ENCODE measurements at places on chromosomes 12 and 14.

DNA sequence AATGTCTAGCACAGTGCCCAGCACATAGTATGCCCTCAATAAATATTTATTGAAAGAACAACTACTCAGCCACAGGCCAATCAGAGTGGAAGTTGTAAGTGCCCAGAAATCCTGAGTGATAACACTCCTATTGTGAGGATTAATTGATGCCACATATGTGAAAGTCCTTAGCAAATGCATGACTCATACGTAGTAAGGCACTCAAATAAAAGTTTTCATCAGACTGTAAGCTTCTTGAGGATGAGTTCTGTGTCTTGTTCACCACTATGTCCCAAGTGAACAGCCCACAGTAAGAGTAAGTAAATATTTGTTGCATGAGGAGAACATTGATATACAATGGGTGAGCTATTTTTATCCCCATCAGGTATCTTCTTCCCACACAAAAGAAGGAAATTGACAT lies 24.7 kb upstream of the ANO6 start:
- DNase-seq: no peak

DNA sequence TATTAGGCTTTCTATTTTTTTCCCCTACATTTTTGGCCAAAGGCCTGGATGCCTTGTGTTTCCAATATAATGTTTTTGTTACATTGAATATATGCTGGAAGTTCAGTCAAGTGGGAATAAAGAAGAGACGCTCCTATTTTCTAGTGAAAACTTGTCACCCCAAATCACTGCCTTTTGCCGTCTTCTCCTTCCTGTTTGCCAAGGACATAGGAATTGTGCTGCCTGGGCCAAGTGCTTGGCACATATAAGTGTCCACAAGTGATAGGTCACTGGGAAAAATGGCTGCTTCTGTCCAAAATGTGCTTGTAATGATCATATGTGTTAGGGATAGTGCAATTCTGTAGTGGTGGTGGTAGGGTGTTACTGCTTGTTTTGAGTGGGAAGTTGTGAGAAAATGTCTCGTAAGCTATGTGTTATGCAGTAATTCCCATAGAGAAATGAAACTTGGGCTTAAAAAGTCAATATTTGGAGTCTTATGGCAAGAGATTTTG lies 11.6 kb upstream of the KCNJ8 start:
- DNase-seq: no peak

DNA sequence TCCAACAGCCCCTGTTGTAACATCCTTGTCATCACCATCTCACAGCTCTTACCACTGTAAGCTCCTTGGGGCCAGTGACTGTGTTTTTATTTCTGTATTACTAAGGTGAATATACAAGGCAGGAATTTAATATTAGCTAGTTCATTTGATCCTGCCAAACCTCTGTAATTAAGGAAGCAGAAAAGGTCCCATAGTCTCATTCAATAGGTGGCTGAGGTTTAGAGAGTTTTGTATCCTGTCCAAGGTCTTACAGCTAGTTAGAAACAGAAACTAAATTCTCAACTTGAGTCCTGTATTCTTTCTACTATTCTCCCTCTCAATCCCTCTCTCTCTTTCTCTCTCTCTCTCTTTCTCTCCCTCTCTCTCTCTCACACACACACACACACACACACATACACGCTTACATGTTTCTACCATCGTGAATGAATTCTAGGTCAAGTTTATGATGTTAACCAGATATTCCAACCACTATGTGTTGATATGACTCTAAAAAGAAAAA lies 543 bp upstream of the GLIPR1 start:
- no peak for DNase-seq

DNA sequence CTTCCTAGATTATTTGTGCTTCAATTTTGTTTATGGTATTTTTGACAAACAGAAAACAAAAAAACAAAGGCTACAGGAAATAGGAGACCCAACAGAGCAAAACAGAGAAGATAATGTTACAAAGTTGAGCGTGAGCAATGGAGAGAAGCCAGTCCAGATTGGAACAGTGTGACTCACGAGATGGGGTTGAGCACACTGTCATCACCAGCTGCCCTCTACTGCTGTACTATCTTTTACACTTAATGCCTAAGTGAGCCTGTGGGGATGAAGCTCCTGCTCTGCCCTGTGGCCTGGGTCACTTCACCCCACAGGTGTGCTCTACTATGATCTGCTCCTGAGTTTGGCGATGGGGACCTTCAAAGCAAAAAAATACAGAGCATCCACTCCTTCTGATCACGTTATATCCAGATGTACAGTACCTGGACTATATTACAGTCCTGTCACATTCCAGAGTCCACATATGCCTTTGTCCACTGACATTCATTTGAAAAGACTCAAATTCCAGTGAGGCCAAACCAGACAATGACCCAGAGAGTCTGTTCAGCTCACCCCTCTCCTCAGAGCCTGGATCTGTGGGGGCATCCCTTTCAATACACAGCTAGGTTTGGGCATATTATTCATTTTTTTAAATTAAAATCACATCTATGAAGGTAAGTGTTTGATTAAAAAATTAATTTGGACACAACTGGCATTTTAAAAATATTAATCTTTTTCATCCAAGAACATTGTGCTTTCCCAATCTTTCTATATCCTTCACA lies 4.4 kb downstream of the IPO8 start:
- DNase-seq: no peak

GRCh38 chr14:31408421-31408820 lies 11.9 kb downstream of the HEATR5A start:
- DNase-seq: no peak

DNA sequence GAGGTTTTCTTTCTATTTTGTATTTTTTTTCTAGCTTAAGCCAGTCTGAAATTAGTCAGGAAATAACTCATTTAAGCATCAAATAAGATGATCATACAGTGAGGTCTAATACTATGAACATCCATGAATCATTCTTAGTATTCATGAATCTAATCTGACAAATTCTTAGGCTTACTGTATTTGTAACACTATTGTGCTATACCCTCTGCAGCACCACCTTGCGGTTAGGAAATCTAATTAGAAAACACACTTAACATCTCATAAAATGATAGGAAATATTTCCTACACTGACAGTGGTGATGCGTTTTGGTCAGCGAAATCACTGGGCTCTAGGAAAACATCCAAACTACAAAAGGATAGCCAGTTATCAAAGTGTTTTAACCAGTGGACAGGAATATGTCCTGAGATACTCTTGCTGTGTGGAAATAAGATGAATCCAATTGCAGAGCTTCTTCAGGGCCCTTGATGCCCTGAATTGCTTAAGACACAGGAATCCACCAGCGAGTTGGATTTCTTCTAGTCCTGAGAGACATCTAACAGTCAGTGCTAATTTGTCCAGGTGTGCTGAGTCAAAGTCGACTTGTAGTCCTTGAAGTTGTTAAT lies 109.3 kb upstream of the MYF6 start:
- no peak for DNase-seq

DNA sequence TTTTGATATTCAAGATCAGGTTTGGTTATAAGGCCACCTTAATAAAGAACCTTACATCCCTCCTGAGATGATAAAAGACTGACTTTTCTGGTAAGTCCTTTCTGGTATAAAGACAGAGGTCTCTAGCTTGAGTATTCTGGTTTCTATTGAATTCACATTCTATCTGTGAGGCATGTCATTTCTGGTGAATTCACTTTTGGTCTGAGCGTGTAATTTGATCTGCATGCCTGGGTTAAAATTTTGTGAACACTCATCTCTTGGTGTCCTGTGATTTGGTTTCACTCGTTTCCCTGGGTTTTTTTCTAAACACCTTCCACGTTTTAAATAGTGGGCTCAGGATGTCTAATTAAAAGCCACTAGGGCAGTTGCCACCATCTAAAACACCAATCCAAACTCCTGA lies 12.2 kb downstream of the EIF5 start:
- no peak for DNase-seq

GRCh38 chr12:724194-724855 lies 28.1 kb upstream of the WNK1 start:
- DNase-seq: peak; percentile 25

DNA sequence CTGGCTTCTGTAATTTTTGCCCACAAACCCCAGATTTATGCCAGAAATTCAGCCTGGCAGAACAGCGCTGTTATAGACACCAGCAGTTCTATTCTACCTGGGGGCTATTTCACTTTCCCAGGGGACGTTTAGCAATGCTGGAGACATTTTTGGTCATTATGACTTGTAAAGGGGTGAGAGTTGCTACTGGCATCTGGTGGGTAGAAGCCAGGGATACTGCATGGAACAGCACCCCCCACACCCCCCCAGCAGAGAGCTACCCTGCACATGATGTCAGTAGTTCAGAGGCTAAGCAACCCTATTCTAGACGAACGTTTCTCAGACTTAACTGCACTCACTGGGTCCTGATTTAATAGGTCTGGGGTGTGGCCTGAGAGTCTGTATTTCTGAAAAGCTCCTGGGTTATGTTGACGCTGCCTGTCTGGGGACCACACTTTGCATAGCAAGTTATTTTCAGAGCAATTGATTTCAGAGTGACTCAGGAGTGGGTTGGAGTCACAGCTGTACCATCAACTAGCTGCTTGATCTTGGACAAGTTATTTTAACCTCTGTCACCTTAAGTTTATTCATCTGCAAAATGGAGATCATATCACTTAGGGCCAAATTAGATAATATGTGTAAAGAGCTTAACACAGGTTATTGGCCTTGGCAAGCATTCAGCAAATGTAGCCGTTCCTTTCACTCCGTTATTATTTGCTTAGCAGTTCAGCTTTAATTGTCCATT lies 48.5 kb downstream of the CHST11 start:
- DNase-seq: no peak

DNA sequence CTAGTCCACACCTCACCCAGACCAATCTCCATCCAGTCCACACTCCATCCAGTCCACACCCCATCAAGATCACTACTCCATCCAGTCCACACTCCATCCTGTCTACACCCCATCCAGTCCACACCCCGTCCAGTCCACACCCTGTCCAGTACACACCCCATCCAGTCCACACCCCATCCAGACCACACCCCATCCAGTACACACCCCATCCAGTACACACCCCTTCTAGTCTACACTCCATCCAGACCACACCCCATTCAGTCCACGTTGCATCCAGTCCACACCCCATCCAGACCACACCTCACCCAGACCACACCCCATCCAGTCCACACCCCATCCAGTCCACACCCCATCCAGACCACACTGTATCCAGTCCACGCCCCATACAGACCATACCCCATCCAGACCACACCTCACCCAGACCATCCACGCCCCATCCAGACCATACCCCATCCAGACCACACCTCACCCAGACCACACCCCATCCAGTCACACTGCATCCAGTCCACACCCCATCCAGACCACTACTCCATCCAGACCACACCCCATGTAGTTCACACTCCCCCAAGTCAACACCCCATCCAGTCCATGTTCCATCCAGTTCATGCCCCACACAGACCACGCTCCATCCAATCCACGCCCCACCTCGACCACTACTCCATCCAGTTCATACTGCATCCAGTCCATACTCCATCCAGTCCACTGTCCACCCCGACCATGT lies 116.6 kb upstream of the RTL1 start:
- DNase-seq: no peak

GRCh38 chr12:27142101-27142721 lies 59.8 kb upstream of the C12orf71 start:
- DNase-seq: peak; percentile 11

DNA sequence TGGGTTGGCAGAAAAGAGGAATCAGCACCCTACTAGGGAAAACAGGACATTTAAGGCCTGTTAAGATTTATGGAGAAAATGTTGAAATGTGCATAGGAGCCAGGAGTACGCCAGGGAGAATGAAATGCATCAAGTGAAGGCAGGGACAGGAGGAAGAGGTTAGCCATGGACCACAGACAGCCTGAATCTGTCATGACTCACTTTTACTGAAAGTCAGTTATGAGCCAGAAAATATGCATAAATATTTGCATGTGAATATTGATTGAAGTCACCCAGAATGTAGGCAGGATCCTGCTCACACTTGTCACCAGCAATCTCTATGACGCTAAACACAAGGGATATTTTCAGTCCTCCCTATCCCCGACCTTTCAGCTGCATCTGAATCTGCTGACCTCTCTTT lies 25.1 kb upstream of the CDK17 start:
- no peak for DNase-seq

DNA sequence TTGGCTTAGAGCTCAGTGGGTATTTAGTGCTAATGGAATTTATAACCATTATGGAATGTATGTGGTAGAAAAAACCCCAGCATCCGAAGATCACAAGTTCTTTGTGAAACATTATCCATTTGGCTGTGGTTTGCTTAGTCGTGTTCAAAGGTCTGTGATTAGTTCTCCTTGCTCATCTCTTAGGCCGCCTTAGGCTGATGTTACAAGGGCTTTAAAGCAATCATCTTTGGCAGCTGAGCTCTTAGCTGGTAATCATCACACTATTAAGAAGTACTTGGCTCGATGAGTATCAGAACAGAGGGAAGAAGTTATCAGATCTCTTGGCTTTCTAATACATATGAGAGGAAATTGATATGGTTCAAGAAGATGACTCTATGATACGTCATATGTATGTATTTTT lies 124.1 kb upstream of the E2F7 start:
- DNase-seq: no peak

Data from KG1 (cell line).